ENCODE measurements at places on chromosomes 12 and 14. TPM values are rescaled to one million over a fixed set of nuclear protein-coding genes. Genes with fewer than 3 reads are reported as not detected.

Gene OR6C3
- not detected for total RNA-seq

Gene PGAM5
- total RNA-seq, result 46.4 TPM

Gene GZMH
- total RNA-seq, result 2.8 TPM

Gene TDRD9
- total RNA-seq, result 0.62 TPM

Gene ERBB3
- 1.3 TPM for total RNA-seq

Gene LALBA
- not detected for total RNA-seq

DNA sequence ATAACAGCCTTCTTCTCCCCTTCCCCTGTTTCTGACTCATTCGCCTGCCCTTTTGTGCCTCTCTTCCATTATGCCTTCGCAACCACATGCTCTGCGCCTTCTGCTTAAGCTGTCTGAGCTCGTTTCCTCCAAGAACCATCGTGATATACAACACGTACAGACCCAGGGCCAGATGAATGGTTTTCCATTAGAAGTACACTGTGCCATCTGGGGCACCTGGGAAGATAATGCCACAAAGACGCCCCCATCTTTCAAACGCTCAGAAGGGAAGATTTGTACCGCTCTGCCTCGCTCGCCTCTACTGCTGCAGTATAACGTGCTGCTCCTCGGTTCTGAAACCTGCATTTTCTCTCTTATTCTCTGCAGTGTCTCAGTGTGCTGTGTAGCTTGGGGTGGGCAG is 470.9 kb upstream of the STXBP6 start:
- no peak for DNase-seq

GRCh38 chr14:50230401-50230700 is 1.0 kb downstream of the SOS2 start:
- DNase-seq, result no peak

- no peak for DNase-seq
These were observed 32.5 kb upstream of the SSPN start for GRCh38 chr12:26162905-26163304.

DNA sequence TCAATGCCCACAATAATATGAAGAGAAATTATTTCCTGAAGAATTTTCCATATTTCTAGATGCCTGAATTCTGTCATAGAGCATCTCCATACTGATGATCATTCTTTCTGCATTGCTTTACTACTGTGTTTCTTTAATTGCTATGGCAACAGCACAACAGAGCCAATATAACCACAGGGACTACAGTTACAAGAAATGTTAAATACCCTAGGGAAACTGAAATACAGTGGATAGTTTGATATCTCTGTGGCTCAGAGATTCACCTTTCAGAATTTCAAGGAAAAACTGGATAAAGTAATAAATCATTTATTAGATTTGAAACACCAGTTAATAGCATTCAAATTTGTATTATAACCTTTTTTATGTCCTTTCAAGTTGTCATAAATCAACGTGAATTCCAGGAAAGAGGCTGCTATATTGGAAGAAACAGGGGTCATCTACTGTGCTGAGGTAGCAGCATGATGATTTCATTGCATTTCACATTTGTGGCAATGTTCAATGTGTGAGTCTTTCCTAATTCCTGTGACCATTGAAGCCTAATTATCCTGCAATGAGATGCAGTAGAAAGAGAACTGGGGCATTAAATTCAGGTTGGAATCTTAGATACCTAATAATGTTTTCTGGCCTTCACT is 267.1 kb downstream of the LRFN5 start:
- no peak for DNase-seq

DNA sequence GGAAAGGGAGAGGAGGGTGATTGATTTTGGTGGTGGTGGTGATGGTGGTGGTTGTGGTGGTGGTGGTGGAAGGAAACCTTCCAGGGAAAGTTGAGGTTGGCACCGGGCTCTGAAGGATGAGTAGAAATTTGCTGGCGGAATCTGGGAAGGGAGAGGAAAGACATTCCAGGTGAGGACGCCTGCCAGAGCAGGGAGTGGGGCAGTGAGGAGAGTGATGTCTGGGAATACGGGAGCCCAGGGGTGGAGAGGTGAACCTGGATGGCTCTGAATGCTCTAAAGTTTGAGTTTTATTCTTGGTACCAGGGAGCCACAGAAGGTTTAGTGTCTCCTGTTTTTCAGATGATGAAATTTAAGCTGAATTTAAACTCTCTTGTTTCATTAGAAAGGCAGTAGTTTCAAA is 16.0 kb downstream of the CHST11 start:
- no peak for DNase-seq

DNA sequence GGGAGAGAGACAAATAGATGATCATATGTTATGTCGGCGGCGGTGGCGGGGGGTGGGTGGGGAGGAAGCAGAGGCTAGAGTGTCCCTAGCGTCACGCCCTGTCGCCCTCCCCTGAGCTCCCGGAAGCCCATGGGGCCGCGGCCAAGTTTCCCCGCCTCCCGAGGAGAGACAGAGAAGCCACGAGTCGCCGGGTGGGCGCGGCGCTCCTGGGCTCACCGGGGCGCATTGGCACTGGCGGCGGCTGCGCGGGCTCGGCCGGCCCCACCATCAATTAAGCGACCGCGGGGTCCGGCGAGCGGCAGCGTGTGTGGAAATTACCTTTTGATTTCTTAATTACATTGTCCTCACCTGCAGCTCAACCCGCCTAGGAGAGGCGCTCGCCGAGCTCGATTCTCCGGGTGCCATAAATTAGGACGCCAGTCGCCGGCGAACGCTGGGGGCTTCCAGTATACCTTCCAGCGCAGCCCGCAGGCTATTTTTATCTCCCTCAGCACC is 119.9 kb upstream of the LHX5 start:
- DNase-seq, result no peak

DNA sequence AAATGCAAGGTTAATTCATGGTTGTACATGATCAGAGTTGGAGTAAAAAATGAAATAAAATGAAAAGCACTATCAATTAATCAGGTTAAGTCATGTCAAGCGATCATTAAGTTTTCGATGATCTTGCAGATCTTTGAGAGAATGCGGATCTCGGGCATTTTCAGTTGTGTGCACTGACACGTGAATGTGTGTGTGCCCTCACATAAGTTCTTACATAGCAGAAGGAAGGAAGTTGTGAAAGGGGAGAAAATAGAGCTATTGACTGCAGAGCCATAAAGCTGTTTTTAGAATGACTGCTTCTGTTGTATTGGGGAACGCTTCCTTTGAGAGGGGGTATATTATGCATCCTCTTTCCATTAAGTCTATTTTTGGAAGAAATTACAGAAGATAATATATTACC is 101.3 kb downstream of the HMGA2 start:
- no peak for DNase-seq

All from activated CD4-positive, alpha-beta T cell treated with anti-CD3 and anti-CD28 coated beads, Interleukin-2, amount 10 ng/mL, durations not matched to agents 7 days and 5 days (primary cell).